ENCODE measurements at places on chromosomes 2 and 18.

- no peak for DNase-seq
Measured at GRCh38 chr2:64447317-64448040, 6.5 kb upstream of the LGALSL start.

GRCh38 chr2:122808286-122808969 lies 1053.0 kb downstream of the TSN start:
- no peak for DNase-seq

- no peak for DNase-seq
Measured at GRCh38 chr18:58381676-58382411, 247.0 kb downstream of the ALPK2 start.

DNA sequence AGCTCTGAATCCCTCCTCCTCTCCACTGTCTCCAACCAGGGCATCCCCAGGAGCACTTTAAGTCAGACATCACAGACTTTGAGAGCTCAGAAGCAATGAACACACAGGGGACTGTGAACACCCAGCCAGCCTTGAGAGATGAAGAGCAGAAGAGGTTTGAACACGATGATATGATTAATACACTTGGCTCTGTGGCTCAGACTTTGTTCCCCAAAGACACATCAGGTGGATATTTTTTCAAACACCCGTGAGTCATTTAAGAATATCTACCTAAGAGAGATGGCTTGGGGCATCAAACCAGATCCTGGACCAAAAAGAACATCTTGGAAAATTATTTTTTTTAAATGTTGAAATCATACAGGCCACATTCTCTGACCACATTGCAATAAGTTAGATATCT lies 134.9 kb upstream of the OTOS start:
- no peak for DNase-seq

GRCh38 chr2:144268036-144268678 lies 251.8 kb downstream of the ZEB2 start:
- DNase-seq, result no peak

DNA sequence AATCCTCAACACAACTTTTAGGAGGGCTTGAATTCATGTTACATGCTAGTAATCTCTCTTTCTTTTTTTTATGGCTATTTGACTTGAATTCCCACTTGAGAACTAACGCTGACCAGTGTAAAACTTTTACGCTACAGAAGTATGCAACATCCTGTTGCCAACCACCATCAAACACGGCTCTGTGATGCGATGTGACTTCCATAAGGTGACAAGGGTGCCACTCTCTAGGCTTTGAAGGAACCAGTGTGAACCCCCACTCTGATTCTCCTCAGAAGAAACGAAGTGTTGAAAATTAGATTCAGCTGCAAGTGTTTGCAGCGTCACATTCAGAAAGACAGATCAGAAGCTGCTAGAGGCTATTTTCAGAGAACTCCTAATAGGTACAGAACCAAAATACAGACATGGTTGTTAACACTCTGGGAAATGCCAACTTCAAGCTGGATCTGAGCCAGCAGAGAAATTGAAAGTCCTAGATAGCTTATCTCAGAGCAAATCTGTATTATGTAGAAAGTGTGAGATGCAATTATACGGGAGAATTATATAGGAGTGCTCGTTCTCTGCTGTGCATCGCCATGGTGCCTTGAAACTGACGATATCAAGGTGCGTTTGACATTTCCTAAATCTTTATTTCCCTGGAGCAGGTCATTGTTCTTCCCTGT lies 271.2 kb downstream of the LPIN1 start:
- no peak for DNase-seq

GRCh38 chr2:218839430-218839829 lies 7.8 kb upstream of the PRKAG3 start:
- DNase-seq, result no peak

DNA sequence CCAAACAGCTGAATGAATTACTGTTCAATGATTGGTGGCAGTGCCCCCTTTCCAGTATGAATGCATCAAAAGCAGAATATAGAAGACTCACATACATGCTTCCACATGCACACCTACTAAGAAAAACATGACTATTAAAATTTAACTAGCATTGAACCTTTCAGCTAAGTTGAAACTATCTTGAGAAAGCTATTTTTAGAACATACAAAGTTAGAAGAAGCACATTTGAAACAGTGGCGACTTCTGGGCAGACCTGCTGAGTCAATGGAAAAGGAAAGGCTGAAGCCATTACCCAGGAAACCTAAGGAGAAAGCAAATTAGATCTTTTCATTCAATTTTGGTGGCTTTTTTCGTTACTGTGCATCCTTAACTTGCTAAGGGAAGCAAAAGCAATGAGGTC lies 55.9 kb downstream of the PLA2R1 start:
- DNase-seq, result no peak

GRCh38 chr18:49521216-49521835 lies 34.3 kb upstream of the C18orf32 start:
- no peak for DNase-seq

GRCh38 chr2:147006736-147007141 lies 838.1 kb upstream of the ACVR2A start:
- DNase-seq, result no peak

DNA sequence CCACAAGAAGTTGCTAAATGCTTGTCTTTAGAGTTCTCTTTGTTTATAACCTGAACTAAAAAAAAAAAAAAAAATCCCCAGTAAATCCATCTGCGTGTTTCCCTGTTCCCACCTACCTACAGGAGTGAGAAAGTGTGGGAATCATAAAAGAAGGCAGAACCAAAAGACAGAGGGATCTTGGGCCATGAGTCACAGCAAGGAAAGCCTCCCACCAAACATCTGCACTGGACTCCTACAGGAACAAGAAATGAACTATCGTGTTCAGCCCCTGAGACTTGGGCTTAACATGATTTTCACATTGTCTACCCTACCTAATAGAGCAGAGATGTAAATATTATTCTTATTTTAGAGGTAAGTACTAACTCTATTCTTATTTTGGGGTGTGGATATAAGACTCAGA lies 1761.2 kb upstream of the CELF4 start:
- no peak for DNase-seq
